Panc1 (cell line): ENCODE measurements at places on chromosomes 12 and 14.

GRCh38 chr14:55139696-55140509, 10.9 kb downstream of the LGALS3 start:
- DNase-seq: no peak

DNA sequence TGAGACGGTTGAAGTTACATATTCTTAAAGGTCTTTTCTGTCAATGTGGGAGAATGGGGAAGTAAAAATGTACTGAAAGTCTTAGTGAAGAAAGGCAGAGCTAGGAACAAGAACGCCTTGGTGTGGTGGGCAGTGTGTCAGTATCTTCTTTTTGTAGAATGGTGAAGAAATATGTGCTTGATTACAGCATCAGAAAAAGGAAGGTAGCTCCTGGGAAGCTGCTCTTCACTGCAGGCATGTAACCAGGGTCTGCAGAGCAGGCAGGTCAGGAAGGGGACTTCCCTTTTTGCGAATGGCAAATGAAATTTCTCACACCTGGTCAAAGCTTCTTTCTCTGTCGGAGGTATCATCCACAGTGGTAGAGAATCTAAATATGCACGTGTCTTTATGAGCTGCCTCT, 226.2 kb downstream of the ADAMTS20 start:
- DNase-seq: no peak

DNA sequence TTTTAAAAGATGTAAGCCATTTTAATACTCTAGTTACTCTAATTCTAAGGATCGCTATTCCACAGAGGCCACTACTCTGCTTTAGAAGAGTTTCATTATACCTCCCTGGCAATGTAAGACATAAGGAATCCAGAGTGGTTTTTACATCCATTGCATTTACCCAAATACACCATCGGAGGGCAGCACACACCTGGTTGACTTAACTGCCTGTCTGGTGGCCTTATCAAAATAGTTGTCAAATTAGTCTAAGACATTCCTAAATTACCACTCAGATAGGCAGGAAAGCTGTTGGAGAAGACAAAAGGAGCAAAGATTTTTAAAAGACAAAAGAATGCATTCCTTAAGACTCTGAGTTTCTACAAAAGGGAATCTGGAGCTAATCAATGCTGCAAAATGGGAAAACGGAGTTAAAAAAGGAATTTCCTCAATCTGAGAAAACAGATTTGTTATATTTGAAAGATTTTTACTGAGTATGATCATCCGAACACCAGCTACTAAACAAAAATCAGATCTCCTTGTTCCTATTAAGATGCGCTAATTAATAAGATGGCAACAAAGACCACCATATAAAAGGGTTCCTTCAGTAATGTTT, 33.8 kb upstream of the FGD4 start:
- DNase-seq: peak; percentile 77

DNA sequence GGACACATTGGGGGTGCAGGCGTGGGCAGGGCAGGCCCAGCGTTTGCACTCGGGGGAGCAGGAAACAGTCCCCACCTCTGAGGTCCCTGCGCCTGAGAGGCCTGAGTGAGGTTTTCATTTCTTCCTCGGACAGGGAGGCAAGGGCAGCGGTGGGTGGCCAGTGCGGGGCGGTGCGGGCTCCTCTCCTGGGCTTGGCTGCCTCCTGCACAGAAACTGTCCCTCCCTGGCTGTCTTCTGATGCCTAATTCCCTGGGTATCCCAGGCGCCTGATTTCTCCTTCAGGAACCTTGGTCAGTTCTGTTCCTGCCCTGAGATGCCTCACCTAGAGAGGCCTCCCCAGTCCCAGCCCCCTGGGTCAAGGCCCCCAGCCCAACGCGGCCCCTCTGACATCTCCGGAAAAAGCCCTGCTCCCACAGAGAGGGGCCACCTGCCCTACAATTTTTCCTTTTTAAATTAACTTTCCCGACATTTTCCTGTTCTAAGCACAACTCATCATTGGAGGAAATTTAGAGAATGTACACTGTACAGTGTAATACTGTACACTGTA, 260.3 kb downstream of the ADGRD1 start:
- DNase-seq: no peak

GRCh38 chr14:74963178-74963704, 7.8 kb upstream of the PGF start:
- no peak for DNase-seq

- DNase-seq: no peak
Measured at GRCh38 chr12:58502226-58502625, 418.1 kb downstream of the LRIG3 start.

GRCh38 chr14:99966912-99967311, 98.3 kb upstream of the EVL start:
- DNase-seq: no peak

DNA sequence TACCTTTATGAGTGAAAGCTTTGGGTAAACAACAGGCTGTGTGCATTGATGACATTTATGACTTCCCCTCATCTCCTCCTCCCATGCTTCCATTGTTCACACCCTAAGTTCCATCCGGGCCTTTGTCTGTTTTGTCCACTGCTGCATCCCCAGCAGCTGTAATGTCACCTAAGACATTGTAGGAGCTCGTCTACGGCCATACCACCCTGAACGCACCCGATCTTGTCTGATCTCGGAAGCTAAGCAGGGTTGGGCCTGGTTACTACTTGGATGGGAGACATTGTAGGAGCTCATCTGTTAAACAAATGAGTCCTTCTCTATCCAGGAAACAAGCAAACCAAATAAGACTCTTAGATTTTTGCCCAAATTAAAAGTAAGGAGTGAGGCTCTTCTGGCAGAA, 40.4 kb upstream of the SYCP3 start:
- no peak for DNase-seq

GRCh38 chr14:45786266-45786665, 533.3 kb upstream of the MIS18BP1 start:
- no peak for DNase-seq

GRCh38 chr12:69028941-69029729, 96.2 kb upstream of the CPM start:
- DNase-seq: no peak

DNA sequence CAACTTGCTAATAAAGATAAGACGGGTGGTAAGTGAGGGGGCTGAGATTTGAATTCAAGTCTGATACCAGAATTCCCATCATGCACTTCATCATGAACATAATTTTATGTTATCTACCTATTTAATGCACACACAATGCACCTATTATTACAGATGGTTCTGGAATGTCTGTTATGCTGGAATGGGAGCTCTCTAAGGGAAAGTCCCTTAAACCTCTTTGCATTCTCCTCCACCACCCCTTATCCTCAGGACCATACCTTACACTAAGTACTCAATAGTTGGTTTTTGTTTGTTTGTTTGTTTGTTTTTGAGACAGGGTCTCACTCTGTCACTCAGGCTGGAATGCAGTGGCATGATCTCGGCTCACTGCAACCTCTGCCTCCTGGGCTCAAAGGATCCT, 7.0 kb upstream of the MSI1 start:
- no peak for DNase-seq

GRCh38 chr12:42172441-42173210, 28.0 kb upstream of the GXYLT1 start:
- DNase-seq: no peak

GRCh38 chr12:56469007-56469930, 891 bp downstream of the SPRYD4 start:
- no peak for DNase-seq

- DNase-seq: no peak
Measured at GRCh38 chr14:87998482-87998881, 5.5 kb upstream of the GALC start.
